Myocyte (in vitro differentiated cells): ENCODE measurements at places on chromosomes 16 and 17.

DNA sequence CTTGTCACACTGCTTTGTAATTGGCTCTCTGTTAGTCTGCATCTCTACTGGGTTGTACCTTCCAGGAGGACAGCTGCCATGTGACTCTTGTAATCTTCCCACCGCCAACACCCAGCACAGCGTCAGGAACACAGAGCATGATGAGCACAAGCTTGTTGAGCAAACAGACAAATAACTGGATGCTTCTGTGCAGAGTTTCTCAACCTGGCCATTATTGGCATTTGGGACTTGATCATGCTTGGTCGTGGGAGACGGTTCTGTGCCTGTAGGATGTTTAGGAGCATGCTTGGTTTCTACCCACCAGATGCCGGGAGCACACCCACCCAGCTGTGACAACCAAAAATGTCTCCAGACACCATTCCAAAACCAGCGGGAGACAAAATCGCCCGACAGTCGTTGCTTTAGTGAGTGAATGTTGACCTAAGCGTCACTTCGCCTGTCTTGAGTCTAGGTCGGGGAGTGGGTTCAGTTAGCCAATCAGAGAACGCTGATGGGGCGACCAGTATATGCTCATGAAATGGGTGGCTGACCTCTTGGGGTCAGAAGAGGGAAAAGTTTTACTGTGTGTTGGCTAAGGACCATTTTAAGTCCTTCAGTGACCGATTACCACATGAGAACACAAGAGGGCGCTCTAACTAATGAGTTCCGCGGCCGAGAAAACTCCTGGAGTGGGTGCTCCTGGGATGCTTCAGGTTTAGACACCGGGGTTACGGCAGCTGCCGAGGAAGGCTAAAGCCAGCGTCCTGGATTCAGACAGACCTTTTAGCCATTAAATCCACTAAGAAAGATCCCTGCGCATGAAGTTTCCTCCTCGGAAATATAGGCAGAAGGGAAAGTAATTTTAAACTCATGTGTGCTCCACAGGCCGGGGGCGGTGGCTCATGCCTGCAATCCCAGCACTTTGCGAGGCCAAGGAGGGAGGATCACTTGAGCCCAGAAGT lies 57.8 kb upstream of the TEX2 start:
- DNase-seq: peak; percentile 90

- DNase-seq: no peak
Observed at GRCh38 chr16:12518241-12519175, 285.2 kb downstream of the CPPED1 start.

- DNase-seq: no peak
Observed at GRCh38 chr17:39679521-39680192, 8.2 kb downstream of the PGAP3 start.

- DNase-seq: peak; percentile 80
Observed at GRCh38 chr17:81432941-81433340, 37.7 kb downstream of the BAHCC1 start.

DNA sequence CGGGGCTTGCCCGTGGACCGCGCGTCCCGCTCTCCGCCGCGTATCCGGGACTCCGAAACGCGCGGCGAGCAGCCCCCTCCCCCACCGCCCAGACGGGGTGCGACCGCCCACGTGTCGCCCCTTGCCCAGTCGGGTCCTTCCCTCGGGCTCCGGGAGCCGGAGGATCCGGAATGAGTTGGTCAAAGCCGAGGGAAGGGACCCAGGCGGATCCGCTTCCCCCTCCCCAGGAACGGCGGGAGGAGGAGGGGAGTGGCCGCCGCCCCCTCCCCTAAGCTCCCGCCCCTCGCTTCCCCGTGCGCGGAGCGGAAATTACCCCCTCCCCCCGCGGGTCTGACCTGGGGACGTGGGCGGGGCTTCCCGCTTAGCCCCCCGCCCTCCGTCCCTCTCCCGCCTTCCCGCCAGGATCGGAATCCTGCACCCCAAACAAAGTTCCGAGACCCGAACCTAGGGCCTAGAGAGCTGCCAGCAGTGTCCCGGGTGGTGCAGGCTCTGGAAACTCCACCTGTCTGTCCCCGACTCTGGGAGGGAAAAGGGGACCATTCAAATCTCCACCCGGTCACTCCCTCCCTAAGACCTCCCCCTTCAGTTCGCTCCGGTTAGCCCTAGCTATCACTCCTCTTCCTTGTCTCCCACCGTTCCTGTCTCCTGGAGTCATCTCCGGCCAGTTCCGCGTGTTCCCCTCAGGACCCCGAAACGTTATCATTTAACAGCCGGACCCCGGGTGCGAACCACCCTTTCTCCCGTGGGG lies 1.0 kb upstream of the IGF2BP1 start:
- DNase-seq: no peak

DNA sequence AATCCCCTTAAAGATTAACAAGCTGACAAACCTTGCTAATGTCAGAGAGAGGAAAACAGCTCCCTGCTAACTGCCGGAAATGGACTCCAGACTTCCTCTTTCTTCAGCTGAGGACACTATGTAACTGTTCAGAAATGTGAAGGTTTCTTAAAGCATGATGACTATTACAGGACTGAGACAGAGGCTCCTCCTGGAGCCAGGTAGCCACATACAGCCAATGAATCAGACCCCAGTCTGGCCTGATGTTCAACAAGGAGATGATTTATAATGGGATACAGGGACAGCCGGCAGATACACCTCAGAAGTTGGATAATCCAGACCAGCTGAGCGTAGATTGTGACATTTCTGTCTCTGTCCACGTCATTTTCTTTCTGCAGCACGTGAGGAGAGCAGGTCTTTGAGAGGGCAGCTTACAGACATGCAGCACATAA lies 216.2 kb downstream of the HS3ST3A1 start:
- DNase-seq: no peak

GRCh38 chr16:66636199-66636598 lies 31.7 kb downstream of the CMTM3 start:
- no peak for DNase-seq

- DNase-seq: no peak
Observed at GRCh38 chr16:19744670-19745069, 26.6 kb downstream of the IQCK start.

GRCh38 chr17:6475411-6475810 lies 31.2 kb downstream of the PIMREG start:
- DNase-seq: no peak

DNA sequence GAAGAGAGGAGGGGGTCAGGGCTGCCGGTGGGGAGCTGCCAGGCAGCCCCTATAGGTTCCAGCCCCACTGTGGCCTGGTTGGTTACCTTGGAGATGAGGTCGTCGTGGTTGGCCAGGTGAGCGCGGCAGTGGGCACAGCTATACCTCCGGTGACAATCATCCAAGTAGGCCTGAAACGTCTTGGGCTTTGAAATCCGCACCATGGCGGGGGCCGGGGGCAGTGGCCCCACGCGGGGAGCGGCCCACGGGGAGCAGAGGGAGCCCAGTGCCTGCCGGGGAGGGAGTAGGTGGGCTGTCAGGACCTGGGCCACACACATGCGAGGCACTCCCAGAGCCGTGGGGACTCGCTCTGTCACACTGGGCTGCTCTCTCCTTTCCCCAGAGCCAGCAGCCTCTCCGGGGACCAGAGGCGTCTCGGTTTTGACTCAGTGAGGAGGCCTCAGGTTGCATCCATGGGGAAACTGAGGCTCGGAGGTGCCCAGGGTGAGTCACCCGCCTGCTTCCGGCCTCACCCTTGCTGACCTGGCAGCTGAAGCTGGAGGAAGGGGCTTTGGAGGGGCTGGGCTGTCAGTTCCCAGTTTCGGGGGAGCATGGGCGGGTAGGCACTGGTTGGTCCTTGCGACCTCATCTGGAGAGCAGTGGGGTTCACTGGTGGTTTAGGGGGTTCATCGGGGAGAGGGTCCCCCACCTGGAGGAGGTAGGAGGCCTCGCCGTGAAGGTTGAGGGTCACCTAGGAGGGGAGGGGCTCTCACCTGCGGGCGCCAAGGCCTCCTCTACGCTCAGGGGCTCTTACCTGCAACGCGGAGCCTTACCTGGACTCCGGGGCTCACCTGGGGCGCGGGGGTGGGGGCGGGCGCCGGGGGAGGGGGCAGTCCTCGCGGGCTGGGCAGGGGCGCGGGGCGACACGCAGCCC lies 591 bp downstream of the YPEL3 start:
- no peak for DNase-seq

- no peak for DNase-seq
Observed at GRCh38 chr16:35523991-35524390, 2064.6 kb downstream of the TP53TG3F start.

DNA sequence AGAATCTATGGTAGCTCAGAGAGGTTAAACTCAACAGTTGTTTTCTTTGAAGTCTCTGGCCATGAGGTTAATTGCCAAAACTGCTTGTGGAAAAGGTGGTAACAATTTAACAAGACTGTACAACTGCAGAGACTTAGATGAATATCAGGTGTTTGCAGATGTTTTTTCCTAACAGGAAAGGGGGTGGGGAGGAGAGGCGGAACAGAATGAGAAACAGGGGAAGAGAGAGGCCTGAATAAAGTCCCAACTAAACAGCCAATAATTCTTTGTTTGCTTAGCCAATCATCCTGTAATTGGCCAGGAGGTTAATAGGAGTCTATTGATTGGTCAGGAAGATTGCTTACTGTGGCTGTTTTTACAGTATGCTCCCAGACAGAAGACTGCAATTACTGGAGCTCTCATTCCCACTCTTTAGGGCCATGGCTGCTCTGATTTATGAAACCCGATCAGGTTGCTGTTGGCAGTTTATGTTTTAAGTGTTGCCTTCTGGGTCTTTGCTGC lies 249.7 kb upstream of the TBX2 start:
- no peak for DNase-seq
